ENCODE measurements at places on chromosomes 13 and 19.

DNA sequence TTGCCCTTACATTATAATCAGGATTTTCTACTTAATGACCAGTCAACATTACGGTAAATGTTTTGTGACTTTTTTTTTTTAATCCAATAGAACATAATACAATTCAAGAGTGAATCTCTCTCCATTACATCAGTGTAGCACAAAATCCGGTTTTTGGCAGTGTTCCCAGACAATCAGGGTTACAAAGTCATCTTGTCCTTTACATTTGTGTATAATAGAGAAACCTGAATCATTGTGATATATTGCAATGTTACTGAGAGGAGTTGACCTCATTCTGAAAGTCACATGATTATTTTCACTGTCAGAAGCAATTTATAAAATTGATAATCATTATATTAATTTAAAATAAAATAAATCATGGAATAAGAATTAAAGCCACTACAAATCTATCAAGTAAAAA lies 1346.0 kb upstream of the SPRY2 start:
- DNase-seq: no peak

DNA sequence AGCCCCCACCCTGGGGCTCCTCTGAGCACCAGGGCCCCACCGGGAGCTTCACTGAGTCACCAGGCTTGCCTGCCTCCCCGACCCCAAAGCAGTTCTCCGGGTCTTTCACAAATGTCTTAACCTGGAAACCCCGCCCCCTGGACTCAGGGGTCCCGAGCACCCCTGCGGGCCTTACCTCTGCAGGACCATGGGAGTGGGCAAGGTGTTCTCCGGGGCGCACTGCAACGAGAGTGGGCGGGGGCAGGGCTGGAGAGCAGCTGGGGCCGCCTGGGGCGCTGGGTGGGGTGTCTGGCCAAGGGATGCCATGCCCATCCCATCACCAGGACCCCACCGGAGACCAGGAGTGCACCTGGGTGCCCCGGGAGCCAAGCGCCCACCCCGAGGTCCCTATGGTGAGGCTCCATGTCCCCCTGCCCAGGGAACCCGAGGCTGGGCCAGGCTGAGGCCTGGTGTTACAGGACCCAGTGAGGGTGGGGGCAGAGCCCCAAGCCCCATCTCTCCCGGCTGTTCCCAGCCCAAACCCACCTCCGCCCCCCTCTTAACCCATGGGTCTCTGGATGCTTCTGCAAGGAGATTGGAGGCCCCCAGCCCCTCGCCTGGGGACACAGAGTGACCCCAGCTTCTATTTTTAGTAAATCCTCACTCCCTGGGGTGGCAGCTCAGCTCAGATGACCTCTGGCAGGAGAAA lies 10.9 kb downstream of the MKNK2 start:
- no peak for DNase-seq

GRCh38 chr13:40784540-40784939 lies 4.9 kb upstream of the SLC25A15 start:
- no peak for DNase-seq

DNA sequence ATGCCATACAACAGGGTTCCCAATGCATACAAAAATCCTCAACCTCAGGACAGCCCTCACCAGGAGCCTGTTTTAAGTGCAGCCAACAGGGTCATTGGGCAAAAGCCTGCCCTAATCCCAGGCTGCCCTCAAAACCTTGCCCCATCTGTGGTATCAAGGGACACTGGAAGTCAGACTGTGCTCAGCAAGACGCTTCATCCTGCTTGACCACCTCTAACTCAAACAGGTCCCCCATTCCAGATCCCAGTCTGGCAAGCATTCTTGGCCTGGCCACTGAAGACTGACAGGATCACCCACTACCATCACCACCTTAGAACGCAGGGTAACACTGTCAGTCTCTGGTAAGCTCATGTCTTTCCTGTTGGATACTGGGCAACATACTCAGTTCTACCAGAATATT lies 15.0 kb upstream of the ZSCAN4 start:
- no peak for DNase-seq

DNA sequence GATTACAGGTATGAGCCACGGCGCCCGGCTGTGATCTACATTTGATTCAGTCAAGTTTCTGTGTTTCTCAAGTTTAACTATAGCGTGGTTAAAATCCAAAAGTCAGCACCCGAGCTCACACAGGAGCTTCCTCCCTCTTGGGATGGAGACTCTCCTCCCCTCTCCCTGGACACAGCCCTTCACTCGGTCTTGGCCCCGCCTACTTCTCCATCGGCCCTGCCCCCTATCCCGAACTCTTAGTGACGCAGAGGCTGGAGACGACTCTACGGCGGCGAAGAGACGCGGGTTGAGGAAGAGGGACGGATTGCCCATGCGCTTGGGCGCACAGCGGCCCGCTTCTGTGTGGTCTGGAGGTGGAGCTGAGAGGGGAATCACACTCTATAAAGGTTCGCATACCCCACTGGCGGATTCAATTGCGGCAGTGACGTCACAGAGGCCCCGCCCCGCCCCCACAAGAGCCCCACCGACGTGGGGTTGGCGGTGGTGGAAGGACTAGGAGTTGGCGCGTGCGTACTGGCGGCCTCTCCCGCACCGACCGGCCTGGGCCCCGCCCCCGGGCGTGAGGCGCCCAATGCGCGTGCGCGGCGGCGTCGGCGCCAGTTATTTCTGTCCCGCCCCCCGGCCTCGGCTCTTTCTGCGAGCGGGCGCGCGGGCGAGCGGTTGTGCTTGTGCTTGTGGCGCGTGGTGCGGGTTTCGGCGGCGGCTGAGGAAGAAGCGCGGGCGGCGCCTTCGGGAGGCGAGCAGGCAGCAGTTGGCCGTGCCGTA lies at the start of gene TRIM28:
Gene TRIM28, plus strand, starts transcription at position 239 of the 765 bp plus-strand sequence. CDS start 694 bp downstream, outside the sequence.
- peak; percentile 97 for DNase-seq

DNA sequence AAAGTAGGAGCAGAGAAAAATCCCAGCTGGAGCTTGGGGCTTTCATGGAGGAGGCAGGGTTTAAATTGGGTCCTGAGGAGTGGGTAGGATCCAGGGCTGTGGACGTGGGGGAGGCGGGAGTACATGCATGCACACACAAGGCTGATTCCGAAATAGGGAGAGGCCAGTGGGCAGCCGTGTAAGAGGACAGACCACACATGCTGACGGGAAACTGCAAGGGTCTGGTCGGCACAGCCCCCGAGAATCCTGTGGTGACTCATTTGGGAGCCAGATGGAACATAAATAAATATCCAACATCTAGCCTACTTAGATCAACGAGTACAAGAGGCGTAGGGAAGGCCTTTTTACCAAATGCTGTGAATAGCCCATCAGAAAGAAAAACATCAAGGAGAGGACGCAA lies 216.3 kb upstream of the ZNF507 start:
- no peak for DNase-seq

- peak; percentile 64 for DNase-seq
Observed at GRCh38 chr19:582497-583197, 7.0 kb upstream of the HCN2 start.

GRCh38 chr19:8731428-8732169 lies 10.2 kb downstream of the OR2Z1 start:
- DNase-seq: no peak

- DNase-seq: peak; percentile 29
Observed at GRCh38 chr19:44113784-44114390, 688 bp downstream of the ZNF225 start.

DNA sequence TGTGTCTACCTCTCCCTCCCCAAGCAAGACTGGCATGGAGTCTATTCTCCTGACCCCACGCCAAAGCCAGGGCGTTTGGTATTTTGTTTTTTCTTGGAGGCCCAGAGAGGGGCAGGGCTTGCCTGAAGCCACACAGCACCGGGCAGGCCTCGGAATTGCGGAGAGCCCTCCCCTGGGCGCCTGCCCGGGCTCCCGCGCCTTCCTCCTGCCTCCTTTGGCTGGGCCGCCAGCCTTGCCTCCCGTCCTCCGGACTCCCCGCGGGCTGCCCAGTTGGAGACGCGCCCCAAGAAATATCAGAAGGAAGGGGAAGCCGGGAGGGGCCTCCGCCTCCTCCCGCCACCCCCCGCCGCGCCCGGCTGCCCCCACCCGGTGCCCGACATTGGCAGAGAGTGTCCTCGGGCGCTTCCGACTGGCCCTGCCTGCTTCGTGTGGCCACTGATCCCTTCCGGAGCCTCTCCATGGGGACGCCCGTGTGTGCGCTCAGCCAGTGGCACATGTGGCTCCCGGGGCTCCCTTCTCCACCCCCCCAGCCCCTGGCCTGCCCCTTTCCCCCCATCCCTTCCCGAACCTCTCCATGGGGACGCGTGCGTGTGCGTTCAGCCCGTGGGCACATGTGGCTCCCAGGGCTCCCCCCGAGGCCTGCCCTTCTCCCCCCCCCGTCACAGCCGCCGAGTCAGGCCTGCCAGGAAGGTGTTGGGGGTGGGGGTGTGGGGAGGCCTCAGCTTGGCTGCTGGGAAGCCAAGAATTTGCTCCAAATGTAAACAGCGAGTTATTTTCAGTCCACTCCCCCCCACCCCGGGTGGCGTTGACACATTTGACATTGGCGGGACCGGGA lies 37.3 kb downstream of the NFIC start:
- no peak for DNase-seq

GRCh38 chr13:65907666-65908525 lies 1322.2 kb downstream of the PCDH9 start:
- no peak for DNase-seq

DNA sequence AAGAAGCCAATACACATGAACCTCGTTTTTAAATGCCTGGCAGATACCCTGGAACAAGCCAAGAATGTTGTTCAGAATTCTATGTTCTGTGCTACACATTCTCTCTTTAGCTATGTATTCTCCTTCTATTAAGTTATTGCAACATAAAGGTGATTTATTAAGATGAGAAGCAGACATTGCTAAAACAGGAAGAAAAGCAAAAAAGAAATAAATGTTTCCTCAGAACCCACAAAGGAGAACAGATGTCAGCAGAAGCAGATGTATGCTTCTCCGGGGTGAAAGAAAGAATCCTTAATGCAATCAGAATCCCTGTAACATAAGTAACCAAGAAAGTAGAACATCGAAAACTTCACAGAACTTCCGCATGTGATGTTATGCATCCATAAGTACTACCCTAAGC lies 302.9 kb downstream of the DCT start:
- no peak for DNase-seq

- DNase-seq: peak; percentile 69
Observed at GRCh38 chr19:55305491-55305890, 19.6 kb downstream of the TMEM150B start.

- peak; percentile 39 for DNase-seq
Observed at GRCh38 chr13:94859278-94859691, 146.9 kb upstream of the SOX21 start.

GRCh38 chr13:74662905-74663304 lies 528.7 kb upstream of the KLF12 start:
- no peak for DNase-seq

GRCh38 chr13:113511361-113511760 lies 20.9 kb upstream of the DCUN1D2 start:
- no peak for DNase-seq

DNA sequence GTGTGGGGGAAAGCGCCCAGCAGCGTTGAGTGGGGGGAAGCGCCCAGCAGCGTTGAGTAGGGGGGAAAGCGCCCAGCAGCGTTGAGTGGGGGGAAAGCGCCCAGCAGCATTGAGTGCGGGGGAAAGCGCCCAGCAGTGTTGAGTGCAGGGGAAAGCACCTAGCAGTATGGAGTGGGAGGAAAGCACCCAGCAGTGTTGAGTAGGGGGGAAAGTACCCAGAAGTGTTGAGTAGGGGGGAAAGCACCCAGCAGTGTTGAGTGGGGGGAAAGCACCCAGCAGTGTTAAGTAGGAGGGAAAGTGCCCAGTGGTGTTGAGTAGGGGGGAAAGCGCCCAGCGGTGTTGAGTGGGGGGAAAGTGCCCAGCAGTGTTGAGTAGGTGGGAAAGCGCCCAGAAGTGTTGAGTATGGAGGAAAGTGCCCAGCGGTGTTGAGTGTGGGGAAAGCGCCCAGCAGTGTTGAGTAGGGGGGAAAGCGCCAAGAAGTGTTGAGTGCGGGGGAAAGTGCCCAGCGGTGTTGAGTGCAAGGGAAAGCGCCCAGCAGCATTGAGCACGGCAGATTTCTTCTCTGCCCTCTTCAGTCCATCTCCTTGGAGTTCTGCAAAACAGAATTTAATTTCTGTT lies 138.4 kb downstream of the ATP11A start:
- DNase-seq: no peak

DNA sequence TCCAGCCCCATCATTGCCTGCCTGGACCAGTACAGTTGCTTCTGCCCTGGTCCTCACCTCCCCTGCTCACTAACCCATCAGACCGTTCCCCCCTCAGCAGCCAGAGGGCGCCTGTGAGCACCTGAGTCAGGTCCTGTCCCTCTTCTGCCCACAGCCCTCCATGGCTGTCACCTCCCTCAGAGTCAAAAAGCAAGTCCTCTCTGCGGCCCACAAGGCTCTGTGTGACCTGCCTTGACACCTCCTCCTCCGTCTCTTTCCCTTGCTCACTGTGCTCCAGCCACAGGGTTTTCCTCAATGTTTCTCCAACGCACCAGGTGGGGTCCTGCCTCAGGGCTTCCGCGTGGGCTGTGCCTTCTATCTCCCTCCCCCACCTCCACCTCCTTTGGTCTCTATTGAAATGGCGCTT lies 29.4 kb upstream of the PTPRS start:
- peak; percentile 87 for DNase-seq

DNA sequence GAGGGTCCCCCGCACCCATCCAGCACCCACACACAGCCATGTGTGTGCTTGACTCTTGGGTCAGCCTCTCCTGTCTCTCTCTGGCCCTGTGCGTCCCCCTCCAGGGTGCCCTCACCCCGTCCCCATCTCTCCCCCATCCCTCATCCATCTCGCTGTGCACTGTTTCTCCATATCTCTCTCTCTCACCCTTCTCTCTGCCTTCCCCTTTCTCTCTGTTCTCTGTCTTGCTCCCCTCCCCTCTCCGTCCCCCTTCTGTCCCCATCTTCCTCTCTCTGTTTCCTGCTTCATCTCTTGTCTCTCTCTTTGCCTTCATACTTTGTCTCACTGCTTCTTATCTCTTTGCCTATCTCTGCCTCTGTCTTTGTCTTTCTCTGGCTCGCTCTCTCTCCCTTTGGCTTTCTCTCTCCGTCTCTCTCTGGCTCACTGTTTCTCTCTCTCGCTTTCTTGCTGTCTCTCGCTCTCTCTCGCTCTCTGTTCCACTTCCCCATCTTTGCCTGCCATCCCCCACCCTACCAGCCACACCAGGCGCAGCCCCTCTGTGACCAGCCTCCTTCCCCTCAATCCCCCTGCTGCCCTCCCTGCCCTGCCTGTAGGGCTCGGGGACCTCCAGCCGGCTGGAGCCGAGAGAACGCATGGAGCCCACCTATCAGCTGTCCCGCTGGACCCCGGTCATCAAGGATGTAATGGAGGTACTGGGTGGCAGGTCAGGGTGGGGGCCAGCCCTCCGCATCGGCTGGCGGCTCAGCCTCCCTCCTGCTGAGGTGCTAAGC lies 8.9 kb downstream of the STXBP2 start:
- DNase-seq: no peak

GRCh38 chr13:54958781-54959180 lies 1930.2 kb downstream of the OLFM4 start:
- DNase-seq: no peak

DNA sequence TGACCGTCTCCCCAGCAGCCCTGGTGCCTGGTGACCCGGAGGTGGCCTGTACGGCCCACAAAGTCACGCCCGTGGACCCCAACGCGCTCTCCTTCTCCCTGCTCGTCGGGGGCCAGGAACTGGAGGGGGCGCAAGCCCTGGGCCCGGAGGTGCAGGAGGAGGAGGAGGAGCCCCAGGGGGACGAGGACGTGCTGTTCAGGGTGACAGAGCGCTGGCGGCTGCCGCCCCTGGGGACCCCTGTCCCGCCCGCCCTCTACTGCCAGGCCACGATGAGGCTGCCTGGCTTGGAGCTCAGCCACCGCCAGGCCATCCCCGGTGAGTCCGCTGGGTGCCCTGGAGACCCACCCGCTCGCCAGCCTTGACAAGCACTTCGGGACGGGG lies 2.2 kb downstream of the MADCAM1 start:
- peak; percentile 36 for DNase-seq

GRCh38 chr19:16180611-16181010 lies 4.6 kb upstream of the FAM32A start:
- DNase-seq: no peak

GRCh38 chr19:44677019-44677811 lies 5.9 kb downstream of the CEACAM19 start:
- DNase-seq: peak; percentile 74

All from H9 (cell line).